ENCODE measurements at places on chromosomes 4 and X.

DNA sequence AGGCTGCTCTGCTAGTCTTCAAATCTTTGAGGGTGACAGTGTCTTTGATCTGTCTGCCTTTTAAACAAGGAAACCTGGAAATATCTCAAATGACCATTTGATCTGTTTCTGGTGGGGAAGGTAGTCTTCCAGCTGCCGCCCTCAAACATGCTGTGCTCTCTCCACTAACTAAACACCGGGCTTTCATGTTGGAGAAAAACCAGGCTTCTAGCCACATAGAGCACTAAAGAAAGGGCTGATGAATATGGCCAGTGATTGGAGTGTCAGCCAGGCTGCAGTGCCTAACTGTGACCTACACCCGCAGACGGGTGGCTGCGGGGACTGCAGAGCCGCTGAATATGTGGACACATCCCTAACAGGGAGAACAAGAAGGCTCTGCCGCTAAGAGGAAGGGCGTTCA lies 85.9 kb downstream of the UNC5C start:
- DNase-seq, result no peak

DNA sequence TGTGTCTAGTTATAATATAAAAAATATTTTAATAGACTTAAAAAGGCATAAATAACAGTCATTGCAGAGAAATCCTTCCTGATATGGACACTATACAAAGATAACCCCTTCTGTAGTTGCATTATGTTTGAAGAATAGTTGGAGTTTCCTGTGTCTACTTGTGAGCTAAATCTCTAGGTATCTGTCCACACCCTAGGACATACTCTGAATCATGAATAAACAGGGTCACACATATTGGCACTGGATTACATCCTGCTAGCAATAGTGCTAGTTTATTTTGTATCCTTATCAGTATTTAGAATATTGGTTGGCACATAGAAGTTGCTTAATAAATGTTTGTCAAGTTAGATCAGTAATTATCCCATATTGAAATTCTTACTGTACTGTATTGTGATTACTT lies 173.9 kb downstream of the GRXCR1 start:
- DNase-seq, result no peak

- DNase-seq, result no peak
Observed at GRCh38 chrX:143306991-143307937, 210.0 kb downstream of the SPANXN3 start.

- DNase-seq, result no peak
Observed at GRCh38 chrX:109842611-109843010, 109.6 kb upstream of the ACSL4 start.

GRCh38 chrX:53440621-53441517 lies 6.7 kb upstream of the HSD17B10 start:
- DNase-seq, result no peak

- DNase-seq, result no peak
Observed at GRCh38 chr4:8857766-8858700, 13.6 kb downstream of the HMX1 start.

GRCh38 chr4:123676890-123677229 lies 280.3 kb downstream of the SPRY1 start:
- DNase-seq, result no peak

DNA sequence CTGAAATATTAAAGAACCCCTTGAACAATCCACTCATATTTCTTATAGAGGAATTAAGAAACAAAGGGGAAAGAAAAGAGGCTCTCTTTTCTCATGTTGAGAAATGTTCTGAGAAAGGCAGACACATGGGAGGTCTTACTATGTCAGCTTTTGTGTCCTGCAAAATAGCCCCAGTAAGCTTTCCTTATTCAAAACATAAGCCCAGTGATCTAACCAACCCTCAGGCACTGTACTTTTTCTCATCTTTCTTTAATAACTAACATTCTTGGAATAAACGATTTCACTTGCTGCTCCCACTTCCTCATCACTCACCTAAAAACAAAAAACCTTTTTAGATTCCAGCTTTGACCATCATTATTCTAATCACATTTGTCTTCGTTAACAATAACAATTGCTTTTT lies 115.9 kb downstream of the GLRA3 start:
- DNase-seq, result no peak
